ENCODE measurements at places on chromosomes 3 and 15. TPM values are rescaled to one million over a fixed set of nuclear protein-coding genes. Genes with fewer than 3 reads are reported as not detected.

SPPL2A gene
- 201 TPM for total RNA-seq

DNA sequence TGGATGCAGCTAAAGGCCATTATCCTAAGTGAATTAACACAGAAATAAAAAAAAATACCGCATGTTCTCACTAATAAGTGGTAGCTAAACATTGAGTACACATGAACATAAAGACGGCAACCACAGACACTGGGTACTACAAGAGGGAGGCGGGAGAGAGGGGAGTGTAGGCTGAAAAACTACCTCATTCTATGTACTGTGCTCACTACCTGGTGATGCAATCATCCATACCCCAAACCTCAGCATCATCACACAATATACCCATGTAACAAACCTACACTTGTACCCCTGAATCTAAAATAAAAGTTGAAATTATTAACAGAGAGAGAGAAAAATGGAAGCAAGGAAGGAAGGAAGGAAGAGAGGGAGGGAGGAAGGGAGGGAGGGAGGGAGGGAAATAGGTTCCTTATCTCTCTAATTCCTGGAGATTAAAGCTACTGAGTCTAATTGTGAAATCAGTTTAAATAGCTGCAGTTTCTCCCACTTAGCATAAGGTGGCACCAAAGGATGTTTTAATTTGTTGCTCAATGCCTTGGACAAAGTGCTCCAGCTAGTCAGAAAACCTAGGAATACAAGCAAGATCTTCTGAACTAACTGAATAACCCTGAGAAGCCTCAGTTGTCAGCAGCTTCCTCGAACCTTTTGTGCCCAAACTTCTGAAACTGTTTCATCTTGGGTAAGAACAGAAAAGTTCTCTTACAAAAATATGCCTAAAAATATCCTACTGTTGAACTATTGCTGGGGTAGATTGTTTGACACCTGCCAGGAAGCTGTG is 79.4 kb upstream of the ATP11B start:
- H3K4me3 ChIP-seq: no peak overlapping the region
- DNase-seq: no peak
- H3K36me3 ChIP-seq: no peaks in the 10 kb centered on the region

GPR149 gene
- total RNA-seq: not detected

- H3K36me3 ChIP-seq: no peaks in the 10 kb centered on the region
- H3K27ac ChIP-seq: no peak overlapping the region
- no peak overlapping the region for H3K4me3 ChIP-seq
- no peaks in the 10 kb centered on the region for H3K27me3 ChIP-seq
- DNase-seq: peak; percentile 76
Observed at GRCh38 chr3:187714404-187714979, 12.1 kb upstream of the RTP2 start.

DNA sequence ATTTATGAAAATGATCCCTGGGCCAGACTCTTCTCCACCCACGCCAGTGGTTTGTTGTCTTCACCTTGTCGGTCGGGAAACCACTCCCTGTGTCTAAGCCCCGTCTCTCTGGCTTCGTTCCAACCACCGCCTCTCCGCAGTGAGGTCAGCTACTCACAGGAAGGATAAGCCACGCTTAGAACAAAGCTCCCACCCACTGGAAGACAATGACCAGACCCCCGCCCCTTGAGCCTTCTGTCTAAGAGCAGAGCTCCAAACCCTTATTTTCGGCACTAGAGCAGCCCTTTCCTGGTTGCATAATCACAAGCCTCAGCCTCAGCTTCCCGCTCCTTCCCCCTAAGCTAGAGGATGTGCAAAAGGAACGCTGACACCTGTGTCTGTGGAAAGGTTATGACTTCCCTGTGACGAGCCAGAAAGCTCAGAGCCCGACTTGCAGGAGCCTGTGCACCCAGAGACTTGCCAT is 114.9 kb upstream of the MEF2A start:
- H3K27me3 ChIP-seq: peaks cover 24% of the 10 kb centered on the region
- no peak overlapping the region for H3K27ac ChIP-seq
- H3K4me1 ChIP-seq: peaks cover 22% of the 10 kb centered on the region
- no peaks in the 10 kb centered on the region for H3K36me3 ChIP-seq
- H3K4me3 ChIP-seq: peak overlapping the region; percentile 56

GRCh38 chr3:46950650-46951241 is 25.8 kb downstream of the CCDC12 start:
- H3K27me3 ChIP-seq: no peaks in the 10 kb centered on the region
- H3K4me1 ChIP-seq: peaks cover 81% of the 10 kb centered on the region
- no peak overlapping the region for H3K27ac ChIP-seq
- DNase-seq: no peak

DNA sequence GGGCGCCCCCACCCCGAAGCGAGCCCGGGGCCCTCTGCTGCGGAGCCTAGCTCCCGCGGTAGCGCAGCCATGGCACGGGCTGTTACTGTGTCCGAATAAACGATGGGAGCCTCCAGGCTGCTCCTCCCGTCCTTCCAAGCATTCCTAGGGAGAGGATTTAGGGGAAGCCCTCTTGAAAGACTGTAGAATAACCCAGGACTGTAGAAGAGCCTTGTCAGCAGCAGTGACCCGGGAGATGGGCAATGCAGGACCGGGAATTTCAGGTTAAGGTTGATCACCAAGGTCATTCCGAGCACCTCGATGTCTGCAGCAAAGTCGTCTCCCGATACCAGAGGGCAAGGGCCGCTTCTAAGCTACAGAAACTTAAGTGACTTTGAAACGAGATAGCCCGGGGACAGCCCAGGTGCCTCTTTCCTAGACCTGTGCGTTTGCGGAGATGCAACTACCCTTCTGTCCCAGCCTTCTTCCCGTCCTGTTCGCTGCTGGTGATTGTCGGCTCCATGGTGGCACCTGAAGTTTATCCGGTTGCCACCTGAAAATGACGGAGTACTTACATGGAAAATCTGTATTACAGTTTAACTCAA is 753 bp upstream of the MYO5A start:
- peaks cover 24% of the 10 kb centered on the region for H3K4me1 ChIP-seq
- no peak for DNase-seq
- peak overlapping the region; percentile 67 for H3K27ac ChIP-seq
- no peaks in the 10 kb centered on the region for H3K36me3 ChIP-seq
- H3K4me3 ChIP-seq: peak overlapping the region; percentile 88

- peaks cover 22% of the 10 kb centered on the region for H3K36me3 ChIP-seq
- H3K4me3 ChIP-seq: no peak overlapping the region
- DNase-seq: no peak
- H3K4me1 ChIP-seq: peaks cover 17% of the 10 kb centered on the region
- no peak overlapping the region for H3K27ac ChIP-seq
Observed at GRCh38 chr15:101620671-101621070, 31.5 kb downstream of the TM2D3 start.

GRCh38 chr3:46293991-46294833 is 52.0 kb downstream of the CCR3 start:
- H3K27me3 ChIP-seq: no peaks in the 10 kb centered on the region
- peak overlapping the region; percentile 76 for H3K4me3 ChIP-seq
- H3K27ac ChIP-seq: peak overlapping the region; percentile 88

DNA sequence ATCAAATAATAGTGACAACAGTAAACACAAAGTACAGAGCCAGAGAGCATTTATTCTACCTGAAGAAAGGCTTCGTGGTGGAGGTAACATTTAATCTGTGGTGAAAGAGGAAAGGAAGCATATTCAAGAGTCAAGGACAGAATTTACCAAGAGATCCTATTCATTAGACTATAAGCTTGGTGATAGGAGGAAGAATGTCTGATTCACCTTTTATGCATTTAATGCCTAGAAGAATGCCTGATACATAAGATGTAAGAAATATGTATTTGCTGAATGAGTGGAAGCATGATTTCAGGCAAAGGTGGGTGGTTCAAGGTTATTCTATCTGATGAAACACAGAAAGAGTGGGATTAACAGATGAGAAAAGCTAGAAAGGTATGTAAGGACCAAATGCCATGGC is 119.8 kb downstream of the SERPINI1 start:
- DNase-seq: no peak
- no peak overlapping the region for H3K4me3 ChIP-seq

DNA sequence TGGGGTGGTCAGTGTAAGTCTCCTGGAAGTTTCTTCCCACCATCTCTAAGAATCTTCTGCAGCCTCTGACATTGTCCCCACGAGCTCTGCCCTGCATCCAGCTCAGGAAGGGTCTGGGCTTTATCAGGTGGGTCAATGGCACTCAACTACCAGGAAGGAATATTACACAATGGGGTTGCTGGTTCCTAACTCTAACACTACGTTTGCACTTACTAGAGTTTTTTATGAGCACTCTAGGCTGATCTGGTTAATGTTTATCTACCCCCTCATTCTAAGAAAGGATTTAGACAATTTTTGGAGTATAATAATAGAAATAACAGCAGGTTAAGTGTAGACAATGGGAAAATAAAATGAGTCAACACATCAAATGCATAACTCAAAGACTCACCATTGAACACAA is 411.1 kb upstream of the RGMA start:
- no peaks in the 10 kb centered on the region for H3K4me1 ChIP-seq
- no peak for DNase-seq
- H3K36me3 ChIP-seq: no peaks in the 10 kb centered on the region

ECT2 gene
- 27.8 TPM for total RNA-seq

GRAMD2A gene
- not detected for total RNA-seq

DNA sequence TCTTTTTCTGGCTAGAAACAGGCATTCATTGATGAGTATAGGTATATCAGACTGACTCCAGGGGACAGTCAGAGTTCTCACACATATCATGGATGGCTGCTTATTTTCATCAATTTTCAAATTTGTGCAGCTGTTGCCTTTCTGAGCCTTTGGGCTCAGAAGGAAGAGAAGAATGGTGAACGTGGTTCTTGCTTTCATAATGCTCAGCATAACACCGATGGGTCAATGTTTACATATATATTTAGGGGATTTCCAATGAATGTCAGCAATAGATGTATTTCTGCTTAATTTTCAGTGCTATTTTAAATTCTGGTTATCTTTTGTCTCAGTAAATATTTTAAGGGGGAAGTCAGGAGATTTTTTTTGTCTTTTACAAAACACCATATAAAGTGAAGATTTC is 581.4 kb upstream of the DPPA4 start:
- H3K27me3 ChIP-seq: peaks cover 7% of the 10 kb centered on the region
- no peak overlapping the region for H3K4me3 ChIP-seq
- peaks cover 4% of the 10 kb centered on the region for H3K36me3 ChIP-seq
- DNase-seq: no peak
- H3K27ac ChIP-seq: no peak overlapping the region

- H3K4me3 ChIP-seq: no peak overlapping the region
- H3K4me1 ChIP-seq: peaks cover 2% of the 10 kb centered on the region
- no peaks in the 10 kb centered on the region for H3K36me3 ChIP-seq
- H3K27ac ChIP-seq: no peak overlapping the region
Observed at GRCh38 chr3:187685948-187686347, 15.8 kb upstream of the SST start.

DNA sequence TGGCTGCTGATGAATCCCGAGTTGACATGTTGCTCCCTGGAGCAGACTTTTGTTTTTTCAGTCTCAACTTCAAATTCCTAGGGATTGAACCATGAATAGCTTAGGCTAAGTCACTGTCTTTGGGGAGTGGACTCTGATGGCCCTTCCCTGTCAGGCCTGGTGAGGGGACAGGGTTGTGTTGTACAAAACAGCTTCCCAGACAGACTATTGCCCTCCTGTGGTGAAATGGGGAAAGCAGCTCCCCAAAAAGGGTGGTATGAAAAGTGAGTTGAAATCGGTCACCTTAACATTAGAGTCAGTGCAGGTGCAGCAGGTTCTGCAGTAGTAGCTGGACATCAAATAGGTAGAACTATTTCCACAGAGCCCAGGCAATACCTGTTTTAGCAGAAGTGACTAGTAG is 775.6 kb downstream of the ROBO2 start:
- no peaks in the 10 kb centered on the region for H3K4me1 ChIP-seq
- no peak overlapping the region for H3K27ac ChIP-seq
- no peaks in the 10 kb centered on the region for H3K27me3 ChIP-seq
- no peak for DNase-seq

DNA sequence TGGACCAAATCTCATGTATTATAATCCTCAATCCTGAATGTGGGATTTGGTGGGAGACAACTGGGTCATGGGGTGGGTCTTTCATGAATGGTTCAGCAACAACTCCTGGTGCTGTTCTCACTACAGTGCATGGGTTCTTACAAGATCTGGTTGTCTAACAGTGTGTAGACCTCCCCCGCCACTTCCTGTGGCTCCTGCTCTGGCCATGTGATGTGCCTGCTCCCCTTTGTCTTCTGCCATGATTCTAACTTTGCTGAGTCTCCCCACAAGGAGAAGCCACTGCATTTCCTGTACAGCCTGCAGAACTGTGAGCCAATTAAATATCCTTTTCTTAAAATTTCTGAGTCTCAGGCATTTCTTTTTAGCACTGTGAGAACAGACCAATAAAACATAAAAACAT is 557.5 kb downstream of the GOLGA6L6 start:
- no peak for DNase-seq
- H3K27me3 ChIP-seq: no peaks in the 10 kb centered on the region
- H3K4me1 ChIP-seq: no peaks in the 10 kb centered on the region

DNA sequence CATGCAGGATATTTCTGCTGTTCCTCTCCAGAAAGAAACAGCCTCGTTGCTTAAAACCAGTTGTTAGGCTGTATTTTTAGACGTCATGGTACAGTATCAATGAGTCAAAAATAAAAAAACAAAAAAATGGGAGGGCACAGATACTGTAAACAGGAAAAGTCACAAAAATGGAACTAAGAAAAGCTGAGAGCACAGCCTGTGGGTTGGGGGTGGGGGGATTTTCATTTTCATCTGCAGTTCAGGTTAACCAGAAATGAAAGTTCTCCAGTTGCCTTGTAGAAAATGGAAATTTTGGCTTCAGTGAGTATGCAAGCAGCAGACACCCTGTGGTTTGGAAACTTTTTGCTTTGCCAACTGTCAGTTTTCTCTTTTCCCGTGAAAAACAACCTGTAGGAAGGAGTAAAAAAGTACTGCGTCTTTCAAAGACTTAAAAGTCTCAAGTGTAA is 59.0 kb downstream of the FRMD4B start:
- H3K36me3 ChIP-seq: no peaks in the 10 kb centered on the region
- H3K27me3 ChIP-seq: no peaks in the 10 kb centered on the region
- no peak for DNase-seq
- peak overlapping the region; percentile 67 for H3K4me3 ChIP-seq
- H3K27ac ChIP-seq: peak overlapping the region; percentile 48

- peaks cover 4% of the 10 kb centered on the region for H3K36me3 ChIP-seq
- H3K27ac ChIP-seq: peak overlapping the region; percentile 62
- H3K4me3 ChIP-seq: peak overlapping the region; percentile 92
- no peaks in the 10 kb centered on the region for H3K27me3 ChIP-seq
- H3K4me1 ChIP-seq: peaks cover 30% of the 10 kb centered on the region
Observed at GRCh38 chr15:60399246-60399915, 1.6 kb upstream of the ANXA2 start.

IMPG2 gene
- 0.25 TPM for total RNA-seq

GRCh38 chr3:162103808-162104207 is 607.2 kb downstream of the OTOL1 start:
- no peak overlapping the region for H3K27ac ChIP-seq
- DNase-seq: no peak
- no peaks in the 10 kb centered on the region for H3K4me1 ChIP-seq
- peaks cover 4% of the 10 kb centered on the region for H3K36me3 ChIP-seq
- H3K4me3 ChIP-seq: no peak overlapping the region

CYP1A2 gene
- not detected for total RNA-seq
